NCI-H2081 (cell line): ENCODE measurements at places on chromosomes 2 and 18.

GRCh38 chr18:62245177-62245576 is 58.1 kb downstream of the RELCH start:
- DNase-seq: no peak

DNA sequence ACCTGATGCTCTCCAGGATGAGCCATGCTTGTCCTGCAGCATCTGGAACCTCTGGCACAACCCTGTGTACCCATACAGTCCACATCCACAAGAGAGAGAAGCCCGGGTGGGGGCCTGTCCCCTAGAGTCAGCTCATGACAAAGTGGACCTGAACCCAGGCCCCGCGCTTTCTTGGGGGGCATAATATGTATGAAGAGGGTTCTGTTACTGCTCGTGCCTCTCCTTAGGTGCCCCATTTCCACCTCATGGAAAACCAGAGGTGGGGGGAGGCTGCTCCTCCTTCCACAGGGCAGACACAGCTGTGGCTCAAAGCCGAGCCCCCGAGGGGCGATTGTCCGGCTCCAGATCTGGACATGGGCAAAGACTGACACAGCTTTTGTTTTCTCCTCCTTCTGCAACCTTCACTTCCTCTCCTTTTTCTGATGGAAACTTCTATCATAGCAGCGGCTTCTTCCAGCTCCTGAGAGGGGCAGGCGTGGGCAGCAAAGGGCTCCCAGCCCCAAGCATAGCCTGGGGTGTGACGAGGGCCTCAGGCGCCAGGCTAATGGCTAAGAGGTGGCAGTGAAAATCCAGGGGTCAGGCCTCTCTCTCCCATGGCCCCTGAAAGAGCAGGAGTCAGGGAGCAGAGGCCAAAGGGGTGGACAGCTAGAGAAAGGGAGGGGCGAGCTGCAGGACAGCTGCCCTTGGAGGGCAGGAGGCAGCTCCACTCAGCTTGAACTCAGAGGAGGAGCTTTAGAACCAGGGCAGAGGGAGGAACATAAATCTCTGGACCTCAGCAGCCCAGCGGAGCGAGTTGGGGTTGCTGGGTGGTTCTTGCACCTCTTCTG is 155.5 kb downstream of the ZFP36L2 start:
- no peak for DNase-seq

- DNase-seq: no peak
Observed at GRCh38 chr2:240305369-240305962, 130.0 kb upstream of the GPC1 start.

GRCh38 chr2:240178564-240178963 is 38.1 kb upstream of the OTOS start:
- no peak for DNase-seq

DNA sequence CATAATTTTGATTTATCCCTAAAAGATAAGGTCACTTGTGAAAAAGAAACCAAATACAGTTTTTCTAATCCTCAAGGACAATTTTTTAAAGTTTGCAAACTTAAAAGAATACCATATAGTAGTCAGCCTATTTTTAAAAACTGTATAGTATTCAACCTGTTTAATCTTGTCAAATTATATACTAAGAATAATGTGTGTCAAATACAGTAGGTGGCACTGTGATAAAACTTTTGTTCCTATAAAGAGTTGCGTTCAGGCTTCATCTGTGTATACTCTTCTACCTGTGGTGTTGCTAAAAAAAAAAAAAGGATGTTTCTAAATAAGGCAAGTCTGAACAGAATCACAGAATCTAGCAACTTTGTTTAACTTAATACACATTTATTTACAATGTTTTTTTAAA is 68.6 kb downstream of the CCDC138 start:
- no peak for DNase-seq

- no peak for DNase-seq
Observed at GRCh38 chr2:72261076-72261475, 113.4 kb upstream of the CYP26B1 start.

- DNase-seq: no peak
Observed at GRCh38 chr2:216743781-216744180, 48.4 kb upstream of the IGFBP5 start.

GRCh38 chr2:41364842-41365241 is 683.0 kb upstream of the PKDCC start:
- DNase-seq: no peak

DNA sequence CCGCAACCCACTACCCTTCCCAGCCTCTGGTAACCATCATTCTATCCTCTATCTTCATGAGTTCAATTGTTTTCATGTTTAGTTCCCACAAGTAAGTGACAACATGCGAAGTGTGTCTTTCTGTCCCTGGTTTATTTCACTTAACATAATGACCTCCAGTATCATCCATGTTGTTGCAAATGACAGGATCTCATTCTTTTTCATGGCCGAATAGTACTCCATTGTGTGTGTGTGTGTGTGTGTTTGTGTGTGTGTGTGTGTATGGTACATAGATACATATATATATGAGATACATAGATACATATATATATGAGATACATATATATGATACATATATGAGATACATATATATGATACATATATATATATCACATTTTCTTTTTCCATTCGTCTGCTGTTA is 196.3 kb upstream of the STK17B start:
- no peak for DNase-seq

- DNase-seq: no peak
Observed at GRCh38 chr18:61203151-61203550, 130.1 kb upstream of the CDH20 start.

DNA sequence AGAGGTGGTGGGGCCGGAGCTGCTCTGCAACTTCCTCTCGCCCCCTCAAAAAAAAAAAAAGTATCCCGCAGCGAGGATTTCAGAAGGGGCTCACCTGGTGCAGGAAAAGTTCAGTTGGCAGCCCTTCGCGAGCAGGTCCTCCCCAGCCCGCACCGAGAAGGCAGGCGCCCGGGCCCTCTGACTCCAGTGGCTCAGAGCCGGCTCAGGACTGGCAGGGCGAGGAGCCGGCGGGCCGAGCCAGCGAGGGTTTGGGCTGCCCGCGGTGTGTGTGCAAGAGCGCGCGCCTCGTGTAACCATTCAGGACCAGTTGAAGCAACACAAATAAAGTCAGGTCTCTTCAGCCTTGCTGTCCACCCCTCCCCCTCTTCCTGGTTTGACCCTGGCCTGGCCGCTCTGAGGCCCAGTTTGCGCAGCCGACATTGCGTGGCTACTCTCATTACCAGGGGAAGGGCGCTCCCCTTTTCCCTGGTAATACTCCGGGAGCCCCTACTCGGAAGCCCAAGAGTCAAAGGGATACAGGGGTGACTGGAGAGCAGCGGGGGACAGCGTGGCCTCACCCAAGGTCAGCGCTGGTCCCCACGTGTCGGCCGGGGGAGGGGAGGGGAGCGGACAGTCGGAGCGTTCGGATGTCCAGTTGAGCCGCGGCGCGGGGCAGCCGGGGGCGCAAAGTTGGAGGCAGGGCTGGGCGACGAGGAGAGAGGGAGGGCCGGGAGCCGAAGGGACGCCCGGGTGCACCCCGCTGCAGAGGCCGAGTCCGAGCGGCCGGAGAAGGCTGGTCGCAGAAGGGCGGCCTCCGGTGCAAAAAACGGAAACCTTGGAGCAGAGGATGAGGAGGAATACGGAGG is 12.3 kb downstream of the EN1 start:
- DNase-seq: no peak

GRCh38 chr2:30379481-30379880 is 67.6 kb upstream of the LCLAT1 start:
- no peak for DNase-seq

DNA sequence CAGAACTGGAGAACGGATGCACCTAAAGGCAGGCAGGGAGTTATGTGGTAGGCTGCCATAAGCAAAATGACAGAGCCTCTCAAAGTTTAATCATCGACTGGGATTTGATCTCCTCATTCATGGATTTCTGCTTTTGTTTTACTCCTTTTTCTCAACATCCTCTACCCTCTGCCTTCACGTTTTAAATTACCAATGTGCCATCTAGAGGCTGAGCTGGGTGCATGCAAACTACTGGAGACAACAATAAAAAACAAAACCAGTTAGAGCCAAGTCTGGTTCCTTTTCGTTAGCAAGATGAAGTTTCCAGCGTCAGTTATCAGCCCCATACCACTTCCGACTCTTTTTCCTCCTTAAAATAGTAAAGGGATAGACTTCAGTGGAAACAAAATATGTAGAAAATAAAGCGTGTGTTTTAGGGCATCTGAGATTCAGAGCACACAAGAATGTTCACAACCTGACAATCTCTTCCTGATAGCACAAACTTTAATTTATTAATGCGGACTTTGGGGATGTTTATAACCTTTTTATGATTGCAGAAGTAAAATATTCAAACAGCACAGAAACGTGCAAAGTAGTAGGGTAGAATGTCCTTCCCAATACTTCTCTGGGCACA is 117.0 kb downstream of the LAMA1 start:
- DNase-seq: peak; percentile 52

DNA sequence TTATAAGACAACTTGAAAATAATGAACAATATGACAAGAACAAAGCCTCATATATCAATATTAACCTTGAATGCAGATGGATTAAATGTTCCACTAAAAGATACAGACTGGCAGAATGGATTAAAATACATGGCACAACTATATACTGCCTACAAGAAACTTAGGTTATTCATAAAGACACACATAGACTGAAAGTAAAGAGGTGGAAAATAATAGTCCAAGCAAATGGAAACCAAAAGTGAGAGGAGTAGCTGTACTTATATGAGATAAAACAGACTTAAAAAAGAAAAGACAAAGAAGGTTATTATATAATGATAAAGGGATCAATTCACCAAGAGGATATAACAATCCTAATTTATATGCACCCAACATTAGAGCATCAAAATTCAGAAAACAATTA is 18.2 kb downstream of the LMAN1 start:
- DNase-seq: no peak

DNA sequence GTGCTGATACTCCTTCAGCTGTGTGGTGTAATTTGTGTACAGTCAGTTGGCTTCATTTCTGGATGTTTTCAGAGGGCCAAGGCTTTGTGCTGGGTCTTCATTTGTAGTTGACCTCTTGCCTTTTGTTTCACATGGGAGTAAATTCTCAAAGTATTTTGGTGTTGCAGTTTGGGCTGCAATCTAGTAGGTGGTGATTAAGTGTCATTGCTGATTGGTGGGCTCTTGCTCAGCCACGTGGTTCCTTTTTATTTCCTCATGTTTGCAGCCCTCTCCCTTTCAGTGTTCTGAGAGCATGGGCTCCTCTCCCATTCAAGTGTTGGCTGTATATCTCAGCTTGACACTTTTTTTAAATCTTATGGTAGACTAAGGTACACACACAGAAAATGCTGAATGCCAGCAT is 96.8 kb downstream of the SNTG2 start:
- DNase-seq: no peak

- no peak for DNase-seq
Observed at GRCh38 chr18:76265497-76266235, 229.4 kb downstream of the ZNF516 start.

GRCh38 chr2:114025030-114025429 is 135.1 kb downstream of the ACTR3 start:
- DNase-seq: no peak

GRCh38 chr2:164705412-164706167 is 84.3 kb upstream of the GRB14 start:
- no peak for DNase-seq

- no peak for DNase-seq
Observed at GRCh38 chr2:225697936-225698335, 298.4 kb downstream of the NYAP2 start.

- DNase-seq: no peak
Observed at GRCh38 chr2:196750291-196750923, 49.1 kb downstream of the GTF3C3 start.

DNA sequence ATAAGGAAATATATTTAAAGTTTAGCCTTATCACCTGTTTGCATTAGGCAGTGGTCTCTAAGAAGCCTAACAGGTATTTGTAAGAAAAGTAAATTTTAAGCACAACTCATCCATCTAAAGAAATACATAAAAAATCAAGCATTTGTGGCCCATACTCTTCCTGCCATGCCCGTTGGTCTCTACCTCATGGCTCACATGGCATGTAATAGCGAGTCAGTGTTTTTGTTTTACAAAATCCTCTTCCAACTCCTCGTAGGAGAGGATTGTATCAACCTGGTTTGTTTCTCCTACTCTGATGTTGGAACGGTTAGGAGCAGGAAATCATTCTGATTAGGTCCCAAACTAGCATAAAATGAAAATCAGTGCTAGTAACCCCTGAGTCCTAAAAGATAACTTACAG is 91.8 kb downstream of the FMNL2 start:
- no peak for DNase-seq

DNA sequence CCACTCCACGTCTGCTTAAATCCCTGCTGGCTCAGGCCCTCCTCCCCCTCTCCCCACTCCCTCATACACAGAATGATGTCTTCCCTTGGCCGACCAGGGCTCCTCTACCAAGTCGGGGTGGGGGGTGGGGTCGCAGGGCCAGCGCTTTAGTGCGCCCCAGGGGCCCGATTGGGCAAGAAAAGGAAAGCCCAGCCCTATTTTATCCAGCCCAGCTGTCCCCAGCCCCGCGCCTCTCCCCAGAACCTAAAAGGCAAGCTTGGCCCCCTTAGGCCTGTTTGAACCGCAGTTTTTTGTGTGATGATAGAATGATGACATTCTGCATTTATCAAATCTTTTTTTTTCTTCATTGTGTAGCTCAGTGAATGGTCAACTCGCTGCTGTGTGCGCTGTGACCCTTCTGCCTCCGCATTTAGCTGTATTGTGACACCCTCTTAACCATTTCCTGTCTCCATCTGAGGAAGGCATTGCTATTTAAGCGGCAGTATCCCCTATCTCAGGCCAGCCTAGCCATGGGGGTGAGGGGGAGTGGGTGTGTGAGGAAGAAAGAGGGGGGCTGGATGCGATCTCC is 231.4 kb downstream of the HAUS1 start:
- DNase-seq: peak; percentile 30

- peak; percentile 60 for DNase-seq
Observed at GRCh38 chr2:26495705-26496297, 17.9 kb upstream of the OTOF start.

- no peak for DNase-seq
Observed at GRCh38 chr2:192487636-192488035, 292.9 kb upstream of the TMEFF2 start.

DNA sequence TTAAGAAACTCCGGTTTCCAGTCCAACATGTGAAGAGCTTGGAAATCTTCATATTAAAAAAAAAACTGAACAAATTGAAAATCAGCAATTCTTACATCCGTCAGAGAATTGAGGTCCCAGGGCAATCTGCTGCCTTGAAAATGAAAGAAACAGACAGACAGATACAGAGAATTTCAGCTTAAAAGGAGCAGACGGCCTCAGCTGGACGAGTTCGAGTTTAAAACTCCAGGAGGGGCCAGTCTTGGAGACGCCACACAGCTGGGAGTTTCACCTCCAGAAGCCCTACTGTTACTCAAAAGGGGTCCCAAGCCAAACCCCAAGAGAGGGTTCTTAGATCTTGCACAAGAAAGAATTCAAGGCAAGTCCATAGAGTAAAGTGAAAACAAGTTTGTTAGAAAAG is 226.5 kb upstream of the ARL4C start:
- no peak for DNase-seq

GRCh38 chr18:13178976-13179375 is 39.6 kb upstream of the LDLRAD4 start:
- no peak for DNase-seq
